Transverse colon (tissue), 4 donors: ENCODE measurements at places on chromosomes 12 and 14.

GRCh38 chr14:58215191-58215914, 15.4 kb downstream of the ACTR10 start:
- DNase-seq: no peak

GRCh38 chr12:122111089-122111641, 32.6 kb downstream of the MLXIP start:
- DNase-seq: peak; percentile 71

DNA sequence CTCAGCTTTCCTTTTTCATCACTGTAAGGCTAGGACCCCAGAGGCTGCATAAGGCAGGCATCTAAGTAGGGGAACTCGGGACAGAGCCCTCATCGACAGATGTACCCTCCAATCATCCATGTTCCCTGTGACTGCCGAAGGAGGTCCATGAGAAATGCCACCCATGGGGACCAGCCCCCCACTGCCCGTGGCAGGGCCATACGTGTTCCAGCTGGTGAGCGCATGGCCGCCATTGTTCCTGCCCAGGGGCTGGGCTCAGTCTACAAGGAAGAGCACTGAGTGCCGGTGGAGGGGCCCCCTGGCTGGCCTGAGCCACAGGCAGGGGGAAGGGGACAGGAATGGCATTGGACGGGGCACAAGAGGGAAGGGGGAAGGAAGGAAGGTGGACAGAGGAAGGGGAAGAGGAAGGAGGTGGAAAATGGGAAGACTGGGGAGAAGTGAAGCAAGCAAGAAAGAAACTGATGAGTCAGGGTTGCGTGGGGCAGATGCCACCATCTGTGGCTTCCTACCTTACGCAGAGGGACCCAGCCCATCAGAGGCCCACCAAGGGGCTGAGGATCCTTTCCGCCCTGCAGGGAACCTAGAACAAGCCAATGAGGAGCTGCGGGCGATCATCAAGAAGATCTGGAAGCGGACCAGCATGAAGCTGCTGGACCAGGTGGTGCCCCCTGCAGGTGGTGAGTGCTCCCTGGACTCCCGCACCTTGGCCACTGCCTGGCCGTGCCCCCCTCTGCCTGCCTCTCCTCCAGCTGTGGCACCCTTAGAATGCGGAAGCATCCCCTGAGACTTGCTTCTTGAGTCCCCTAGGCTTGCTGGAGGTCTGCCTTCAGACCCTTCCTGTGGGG, 120.6 kb upstream of the FKBP4 start:
- no peak for DNase-seq

GRCh38 chr14:68394764-68395143, 398.1 kb downstream of the ZFP36L1 start:
- DNase-seq: no peak

GRCh38 chr14:61663312-61663979, 31.9 kb upstream of the HIF1A start:
- no peak for DNase-seq

DNA sequence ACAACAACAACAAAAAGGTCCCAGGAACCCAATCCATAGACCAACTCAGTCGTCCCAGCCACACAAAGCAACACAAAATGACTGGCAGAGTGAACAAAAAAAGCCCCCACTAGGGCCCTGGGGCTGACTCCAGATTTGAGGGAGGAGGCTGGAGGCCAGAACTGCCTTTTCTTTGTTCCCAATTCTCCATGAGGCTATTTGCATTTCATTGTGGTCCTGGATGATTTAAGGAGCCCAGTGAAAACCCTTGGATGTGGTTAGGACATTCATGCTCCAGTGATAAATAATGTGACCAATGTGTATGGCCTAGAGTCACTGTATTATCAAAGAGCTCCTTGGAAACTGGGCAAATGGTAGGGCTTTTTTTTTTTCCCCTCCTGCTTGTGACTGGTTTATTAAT, 192.9 kb downstream of the NUAK1 start:
- DNase-seq: no peak
